ENCODE measurements at places on chromosomes 13 and 19. TPM values are rescaled to one million over a fixed set of nuclear protein-coding genes. Genes with fewer than 3 reads are reported as not detected.
A peak's percentile ranks its signal among the peaks of the same experiment; 100 is the strongest.

The ZNF28 gene
- 11.6 TPM for total RNA-seq

The SYNGR4 gene
- not detected for total RNA-seq

DNA sequence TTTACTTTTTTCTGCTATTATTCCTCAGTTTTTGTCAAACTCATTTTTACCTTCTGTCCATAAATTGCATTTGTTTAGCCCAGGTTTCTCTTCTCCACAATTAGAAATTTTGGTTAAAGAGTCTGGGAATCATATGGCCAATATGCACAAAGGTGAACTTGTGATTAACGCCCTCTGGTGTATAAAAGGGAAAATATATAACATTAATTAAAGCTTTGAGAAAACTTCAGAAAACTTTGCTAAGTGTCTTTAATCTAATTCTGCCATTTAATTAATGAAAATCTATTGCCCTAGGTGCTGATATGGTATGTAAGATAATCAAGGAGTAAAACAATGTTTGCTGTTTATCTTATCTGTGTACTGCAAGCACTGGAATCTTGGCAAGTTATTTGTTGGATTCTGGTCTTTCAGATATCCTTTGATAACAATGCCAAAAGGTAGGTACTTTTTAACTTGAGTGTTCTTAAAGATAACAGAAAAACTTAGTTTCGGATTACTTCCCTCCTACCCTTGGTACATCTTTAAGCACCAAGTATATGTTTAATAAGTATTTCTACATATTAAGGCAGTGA lies 402.6 kb downstream of the SUCLA2 start:
- no peak for DNase-seq
- no peak overlapping the region for H3K27ac ChIP-seq
- no peaks in the 10 kb centered on the region for H3K27me3 ChIP-seq
- H3K4me3 ChIP-seq: no peak overlapping the region
- H3K36me3 ChIP-seq: no peaks in the 10 kb centered on the region

The USF2 gene
- total RNA-seq: 111 TPM

DNA sequence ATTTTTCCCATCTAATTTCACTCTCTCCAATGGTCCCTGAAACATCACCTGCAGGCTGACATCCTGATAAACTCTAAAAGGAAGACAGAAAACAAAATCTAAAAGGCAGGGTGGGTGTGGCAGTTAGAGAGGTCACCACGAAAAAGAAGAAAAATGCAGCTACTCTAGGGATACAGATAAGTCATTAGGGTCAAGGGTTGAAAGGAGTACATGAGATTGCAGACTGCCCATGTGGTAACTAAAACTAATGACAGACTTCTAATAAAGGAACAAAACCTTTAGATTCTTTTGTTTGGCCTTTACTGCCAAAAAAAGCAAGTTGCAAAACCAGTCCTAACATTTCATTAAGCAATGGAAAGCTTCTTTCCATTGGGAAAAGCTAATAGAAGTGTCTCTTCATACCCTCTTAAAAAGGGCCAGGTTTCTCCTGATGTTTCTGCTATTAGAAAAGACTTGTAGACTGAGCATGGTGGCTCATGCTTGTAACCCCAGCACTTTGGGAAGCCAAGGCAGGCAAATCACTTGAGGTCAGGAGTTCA lies 31.0 kb downstream of the THSD1 start:
- no peak for DNase-seq
- H3K36me3 ChIP-seq: no peaks in the 10 kb centered on the region
- H3K27ac ChIP-seq: no peak overlapping the region
- H3K4me3 ChIP-seq: no peak overlapping the region

- DNase-seq: no peak
- no peaks in the 10 kb centered on the region for H3K36me3 ChIP-seq
- H3K27ac ChIP-seq: no peak overlapping the region
- H3K27me3 ChIP-seq: peaks cover 2% of the 10 kb centered on the region
- H3K4me1 ChIP-seq: no peaks in the 10 kb centered on the region
- H3K4me3 ChIP-seq: no peak overlapping the region
These were observed 54.4 kb downstream of the ERCC5 start for GRCh38 chr13:102900193-102900608.

GRCh38 chr13:64069892-64070291 lies 2654.2 kb upstream of the PCDH20 start:
- H3K27me3 ChIP-seq: no peaks in the 10 kb centered on the region
- no peak for DNase-seq
- no peak overlapping the region for H3K27ac ChIP-seq
- no peaks in the 10 kb centered on the region for H3K36me3 ChIP-seq
- no peaks in the 10 kb centered on the region for H3K4me1 ChIP-seq

DNA sequence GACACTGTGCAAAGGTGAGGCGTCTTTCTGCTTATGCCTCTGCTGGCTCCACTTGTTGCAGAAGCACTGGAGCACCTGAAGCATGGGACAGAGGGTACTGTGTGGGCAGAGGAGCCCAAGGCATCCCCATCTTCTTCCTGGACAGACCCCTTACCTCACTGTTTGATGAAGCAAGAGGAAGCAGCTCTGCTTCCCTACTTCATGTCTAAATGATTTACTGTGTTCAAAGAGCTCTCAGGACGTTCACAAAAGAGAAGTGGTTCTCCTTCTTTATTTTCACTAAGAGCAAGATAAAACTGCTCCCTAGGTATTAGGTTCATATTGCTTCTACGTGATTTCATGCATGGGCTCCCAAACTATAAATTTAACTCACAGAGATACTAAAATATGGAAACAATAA lies 1635.4 kb upstream of the SLC10A2 start:
- H3K4me1 ChIP-seq: no peaks in the 10 kb centered on the region
- no peaks in the 10 kb centered on the region for H3K36me3 ChIP-seq
- H3K27me3 ChIP-seq: no peaks in the 10 kb centered on the region
- no peak overlapping the region for H3K4me3 ChIP-seq
- no peak overlapping the region for H3K27ac ChIP-seq

- H3K36me3 ChIP-seq: no peaks in the 10 kb centered on the region
- H3K27me3 ChIP-seq: no peaks in the 10 kb centered on the region
- H3K4me1 ChIP-seq: no peaks in the 10 kb centered on the region
- DNase-seq: no peak
- H3K4me3 ChIP-seq: no peak overlapping the region
These were observed 2819.7 kb downstream of the PCDH9 start for GRCh38 chr13:64410276-64411053.

- no peak overlapping the region for H3K27ac ChIP-seq
- H3K4me1 ChIP-seq: peaks cover 31% of the 10 kb centered on the region
- peak overlapping the region; percentile 68 for H3K4me3 ChIP-seq
- H3K36me3 ChIP-seq: peaks cover 4% of the 10 kb centered on the region
- peaks cover 75% of the 10 kb centered on the region for H3K27me3 ChIP-seq
- peak; percentile 43 for DNase-seq
These were observed 1.1 kb downstream of the MAB21L1 start for GRCh38 chr13:35475212-35475959.

DNA sequence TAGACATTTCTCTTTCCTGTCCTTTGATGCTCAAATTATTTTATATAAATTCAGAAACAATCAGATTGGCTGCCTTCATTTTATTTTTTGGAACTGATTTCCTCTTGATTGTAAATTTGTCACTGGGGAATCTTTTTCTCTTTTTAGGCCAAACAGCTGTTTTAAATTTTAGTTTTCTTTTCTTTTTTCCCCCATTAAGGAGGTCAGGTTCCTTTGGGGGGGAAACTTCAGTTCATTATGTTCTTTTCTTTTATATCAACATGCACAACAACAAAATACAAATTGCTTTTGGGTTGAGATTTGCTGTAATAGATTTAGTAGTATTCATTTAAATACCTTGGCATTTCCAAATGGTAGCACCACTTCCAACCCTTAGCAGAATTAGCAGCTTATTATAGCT lies 264.8 kb upstream of the SPRY2 start:
- H3K27me3 ChIP-seq: no peaks in the 10 kb centered on the region
- no peak overlapping the region for H3K4me3 ChIP-seq
- no peaks in the 10 kb centered on the region for H3K4me1 ChIP-seq
- H3K36me3 ChIP-seq: no peaks in the 10 kb centered on the region

DNA sequence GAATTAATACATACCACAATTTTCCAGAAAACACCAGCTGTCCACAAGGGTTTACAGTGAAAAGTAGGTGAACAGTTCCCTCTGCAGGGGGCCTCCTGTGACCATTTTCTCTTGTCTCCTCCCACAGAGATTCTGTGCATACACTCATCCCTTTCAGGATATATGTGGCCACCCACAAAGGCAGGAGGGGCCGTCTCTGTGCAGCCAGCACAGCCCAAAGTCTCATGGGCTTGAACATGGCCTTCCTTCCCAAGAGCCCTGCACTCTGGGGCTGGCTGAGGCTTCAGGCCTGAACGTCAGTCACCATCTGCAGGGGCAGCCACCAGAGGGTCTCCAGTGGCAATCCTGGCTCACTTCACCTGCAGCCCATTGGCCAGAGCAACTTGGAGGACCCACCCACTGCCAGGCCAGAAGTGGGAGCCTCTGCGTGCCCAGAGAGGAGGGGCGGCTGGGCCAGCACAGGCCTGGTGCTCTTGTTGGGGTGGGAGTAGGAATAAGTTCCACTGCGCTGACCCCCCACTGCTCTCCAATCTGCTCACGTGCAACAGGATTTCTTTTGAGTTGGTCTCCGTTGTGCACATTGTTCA lies 25.1 kb downstream of the TMEM161A start:
- H3K27me3 ChIP-seq: no peaks in the 10 kb centered on the region
- H3K4me3 ChIP-seq: no peak overlapping the region
- H3K27ac ChIP-seq: no peak overlapping the region

DNA sequence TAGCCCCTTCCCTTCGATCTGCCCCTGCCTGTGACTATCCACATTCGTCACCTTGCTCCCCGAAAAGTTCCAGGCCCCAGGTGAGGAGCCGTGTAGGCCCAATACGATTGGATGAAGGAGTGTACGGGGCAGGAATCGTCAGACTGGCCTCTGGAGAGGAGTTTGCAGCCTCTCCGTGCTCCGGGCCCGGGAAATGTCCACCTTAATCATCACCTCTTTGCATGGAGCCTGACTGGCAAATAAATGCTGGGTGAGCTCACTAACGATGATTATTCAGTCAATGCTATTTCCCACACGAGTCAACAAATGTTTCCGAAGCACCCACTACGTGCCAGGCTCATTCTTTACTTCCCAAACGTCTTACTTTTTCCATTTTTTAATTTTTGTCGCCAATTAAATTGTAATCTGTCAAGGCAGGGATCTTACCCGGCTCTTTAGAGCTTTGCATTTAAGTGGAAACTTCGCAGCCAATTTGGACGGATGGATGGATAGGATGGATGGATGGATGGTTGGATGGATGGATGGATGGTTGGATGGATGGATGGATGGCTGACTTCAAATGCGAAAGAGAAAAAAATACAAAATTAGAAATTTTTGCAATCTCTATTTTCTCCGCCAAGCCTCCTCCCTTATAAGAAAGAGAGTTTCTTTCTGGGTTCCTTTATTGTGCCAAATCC lies 45.8 kb downstream of the TGDS start:
- H3K27ac ChIP-seq: peak overlapping the region; percentile 98
- peaks cover 15% of the 10 kb centered on the region for H3K4me1 ChIP-seq
- peaks cover 3% of the 10 kb centered on the region for H3K36me3 ChIP-seq
- H3K27me3 ChIP-seq: peaks cover 3% of the 10 kb centered on the region

The ZNF536 gene
- not detected for total RNA-seq

The DNAJC15 gene
- total RNA-seq: 10.6 TPM

- H3K27me3 ChIP-seq: no peaks in the 10 kb centered on the region
- no peak overlapping the region for H3K27ac ChIP-seq
- no peaks in the 10 kb centered on the region for H3K4me1 ChIP-seq
- no peak overlapping the region for H3K4me3 ChIP-seq
- no peak for DNase-seq
These were observed 693.4 kb downstream of the PCDH9 start for GRCh38 chr13:66536746-66537145.

The PSG6 gene
- not detected for total RNA-seq

DNA sequence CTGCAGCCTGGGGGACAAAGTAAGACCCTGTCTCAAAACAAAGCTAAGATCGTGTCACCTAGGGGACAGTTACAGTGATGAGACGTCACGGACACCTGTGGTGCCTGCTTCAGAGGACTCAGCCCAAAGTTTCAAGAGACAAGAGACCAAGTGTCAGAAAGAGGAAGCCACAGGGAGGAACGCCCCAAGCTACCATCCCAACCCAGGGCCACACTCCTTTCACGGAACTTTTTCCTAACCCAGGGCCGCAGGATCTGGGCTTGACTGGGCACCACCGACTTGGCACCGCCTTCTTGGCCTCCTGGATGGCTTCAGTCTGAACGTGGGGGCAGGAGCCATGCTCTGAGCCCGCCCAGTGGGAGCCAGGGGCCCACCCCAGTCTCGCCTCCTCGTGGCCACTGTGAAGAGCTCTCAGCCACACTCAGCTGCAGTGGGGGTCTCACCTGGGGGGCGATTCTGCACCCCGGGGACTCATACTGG lies 8.5 kb downstream of the MOB3A start:
- no peaks in the 10 kb centered on the region for H3K27me3 ChIP-seq
- H3K4me3 ChIP-seq: peak overlapping the region; percentile 99

DNA sequence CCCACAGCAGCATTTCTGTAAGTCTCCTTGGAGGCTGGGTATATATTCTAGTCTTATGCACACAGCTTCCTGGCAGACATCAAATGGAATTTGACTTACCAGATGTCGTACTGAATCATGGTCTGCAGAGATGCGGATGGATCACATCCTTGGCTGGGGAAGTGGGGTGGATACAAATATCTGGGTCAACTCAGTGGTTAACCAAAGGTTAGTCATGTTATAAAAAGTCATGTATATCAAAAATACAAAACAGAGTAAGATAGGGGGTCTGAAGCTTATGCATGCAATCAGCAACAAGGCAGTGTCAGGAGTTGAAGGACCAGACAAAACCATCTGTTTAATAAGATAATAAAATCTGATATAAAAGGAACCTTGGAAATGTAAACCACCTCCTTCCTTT lies 61.9 kb downstream of the WASF3 start:
- H3K36me3 ChIP-seq: no peaks in the 10 kb centered on the region
- H3K27me3 ChIP-seq: peaks cover 30% of the 10 kb centered on the region
- DNase-seq: no peak
- peaks cover 2% of the 10 kb centered on the region for H3K4me1 ChIP-seq
- no peak overlapping the region for H3K4me3 ChIP-seq

GRCh38 chr13:107361666-107362065 lies 793.7 kb upstream of the ARGLU1 start:
- H3K4me3 ChIP-seq: no peak overlapping the region
- no peaks in the 10 kb centered on the region for H3K36me3 ChIP-seq
- H3K4me1 ChIP-seq: no peaks in the 10 kb centered on the region
- DNase-seq: no peak

The SLC5A5 gene
- total RNA-seq: 0.99 TPM

Measured in activated CD8-positive, alpha-beta T cell treated with anti-CD3 and anti-CD28 coated beads for 36 hours (primary cell).